ENCODE measurements at places on chromosomes 2 and 18. TPM values are rescaled to one million over a fixed set of nuclear protein-coding genes. Genes with fewer than 3 reads are reported as not detected.

Gene NMUR1
- polyA plus RNA-seq: 0.55 TPM

Gene CCDC150
- 33.5 TPM for polyA plus RNA-seq

Gene GYPC
- polyA plus RNA-seq: 55.8 TPM

Gene SFTPB
- 0.18 TPM for polyA plus RNA-seq

Gene NT5C1B
- polyA plus RNA-seq: 1.5 TPM

Gene KCNIP3
- polyA plus RNA-seq: 17.7 TPM

Gene CDCA7
- 46.8 TPM for polyA plus RNA-seq

Gene ATOH8
- polyA plus RNA-seq: 10.3 TPM

Gene PTPRM
- 107 TPM for polyA plus RNA-seq
